ENCODE measurements at places on chromosomes 12 and 14. TPM values are rescaled to one million over a fixed set of nuclear protein-coding genes. Genes with fewer than 3 reads are reported as not detected.

GRCh38 chr12:131618303-131618658 is 92.6 kb upstream of the SFSWAP start:
- H3K27ac ChIP-seq: no peak overlapping the region
- DNase-seq: no peak
- no peaks in the 10 kb centered on the region for H3K4me1 ChIP-seq
- H3K4me3 ChIP-seq: no peak overlapping the region
- no peaks in the 10 kb centered on the region for H3K36me3 ChIP-seq

GRCh38 chr14:93980456-93981201 is 4.3 kb upstream of the ASB2 start:
- H3K4me3 ChIP-seq: no peak overlapping the region
- peak overlapping the region; percentile 84 for H3K27ac ChIP-seq
- H3K27me3 ChIP-seq: no peaks in the 10 kb centered on the region
- peak; percentile 85 for DNase-seq
- H3K4me1 ChIP-seq: peaks cover 55% of the 10 kb centered on the region

DNA sequence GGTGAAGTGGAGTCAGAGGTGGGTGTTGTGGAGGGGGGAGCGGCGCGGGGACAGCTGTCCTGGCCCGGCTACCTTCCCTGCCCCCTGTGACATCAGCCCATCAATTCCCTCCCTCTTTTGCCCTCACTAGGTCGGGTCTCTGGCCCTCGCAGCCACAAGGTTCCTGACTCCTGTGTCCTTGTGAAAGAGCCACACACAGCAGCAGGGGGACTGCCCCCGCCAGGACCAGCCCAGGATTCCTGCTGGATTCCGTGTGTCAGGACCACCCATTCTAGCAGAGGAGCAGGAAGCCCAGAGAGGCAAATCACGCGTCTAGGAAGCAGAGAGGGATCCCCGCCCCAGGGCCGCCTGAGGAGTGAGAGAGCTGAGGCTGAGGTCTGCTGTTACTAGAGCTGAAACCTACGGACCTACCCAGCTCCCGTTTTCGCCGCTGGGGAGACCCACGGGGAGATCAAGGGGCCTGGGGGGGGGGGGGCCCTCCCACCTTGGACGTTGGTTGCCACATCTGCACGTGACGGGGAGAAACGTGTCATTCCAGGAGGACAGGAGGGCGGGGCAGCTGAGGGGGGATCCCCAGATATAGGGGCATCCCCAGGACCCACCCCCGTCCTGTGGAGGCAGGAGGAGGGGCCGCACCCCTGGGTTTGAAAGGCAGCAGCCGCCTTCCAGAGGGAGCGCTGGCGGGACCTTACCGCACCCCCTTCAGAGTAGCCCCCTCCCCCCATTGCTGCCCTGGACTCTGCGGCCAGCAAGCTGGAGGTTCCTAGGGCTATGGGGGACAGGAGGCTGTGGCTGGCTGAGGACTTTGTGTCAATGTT is 12.5 kb upstream of the INF2 start:
- no peak for DNase-seq
- peak overlapping the region; percentile 83 for H3K27ac ChIP-seq
- H3K36me3 ChIP-seq: no peaks in the 10 kb centered on the region
- H3K4me1 ChIP-seq: peaks cover 49% of the 10 kb centered on the region

GRCh38 chr14:81767266-81767995 is 233.8 kb upstream of the SEL1L start:
- H3K36me3 ChIP-seq: no peaks in the 10 kb centered on the region
- no peaks in the 10 kb centered on the region for H3K27me3 ChIP-seq
- DNase-seq: no peak
- no peaks in the 10 kb centered on the region for H3K4me1 ChIP-seq
- H3K4me3 ChIP-seq: no peak overlapping the region

GRCh38 chr12:120457133-120457532 is 10.9 kb downstream of the GATC start:
- H3K27ac ChIP-seq: no peak overlapping the region
- H3K36me3 ChIP-seq: no peaks in the 10 kb centered on the region
- DNase-seq: no peak
- no peaks in the 10 kb centered on the region for H3K27me3 ChIP-seq
- H3K4me1 ChIP-seq: no peaks in the 10 kb centered on the region

- no peaks in the 10 kb centered on the region for H3K27me3 ChIP-seq
- no peak for DNase-seq
- H3K27ac ChIP-seq: no peak overlapping the region
These were observed 16.7 kb downstream of the AKT1 start for GRCh38 chr14:104778694-104779331.

DNA sequence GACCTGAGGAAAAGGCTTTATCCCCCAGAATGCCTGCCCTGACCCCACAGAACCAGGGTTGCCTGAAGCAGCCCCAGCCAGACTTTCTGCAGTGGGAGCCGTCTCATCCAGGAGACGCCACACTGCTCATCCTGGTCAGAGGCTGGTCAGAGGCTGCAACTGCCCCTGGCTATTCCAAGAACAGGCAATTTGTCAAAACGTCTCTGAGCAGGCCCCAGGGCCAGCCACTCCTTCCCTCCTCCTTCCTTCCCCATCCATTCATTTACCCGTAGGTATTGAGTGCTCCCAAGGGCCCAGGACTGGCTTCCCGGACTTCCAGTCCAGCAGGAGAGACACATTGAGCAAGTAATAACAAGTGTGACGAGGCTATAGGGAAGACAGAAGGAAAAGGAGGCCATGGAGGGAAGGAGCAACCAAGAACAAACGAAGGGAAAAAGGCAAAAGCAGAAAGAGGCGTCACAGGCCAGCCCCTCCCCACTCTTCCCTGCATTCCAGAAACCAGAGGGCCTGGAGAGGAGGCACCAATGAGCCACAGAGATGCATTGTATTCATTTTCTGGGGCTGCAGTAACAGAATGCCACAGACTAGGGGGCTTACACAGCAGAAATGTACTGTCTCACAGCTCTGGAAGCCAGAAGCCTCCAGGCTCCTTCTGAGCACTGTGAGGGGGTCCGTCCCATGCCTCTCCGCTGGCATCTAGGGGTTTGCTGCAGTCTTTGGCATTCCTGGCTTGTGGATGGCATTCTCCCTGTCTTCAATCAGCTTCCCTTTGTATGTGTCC is 21.0 kb upstream of the CD9 start:
- H3K36me3 ChIP-seq: no peaks in the 10 kb centered on the region
- no peak for DNase-seq
- H3K27me3 ChIP-seq: no peaks in the 10 kb centered on the region
- H3K4me3 ChIP-seq: no peak overlapping the region

GRCh38 chr12:49305762-49306510 is 11.0 kb downstream of the PRPH start:
- no peaks in the 10 kb centered on the region for H3K36me3 ChIP-seq
- DNase-seq: no peak
- H3K4me1 ChIP-seq: no peaks in the 10 kb centered on the region
- peaks cover 37% of the 10 kb centered on the region for H3K27me3 ChIP-seq
- H3K4me3 ChIP-seq: no peak overlapping the region

DNA sequence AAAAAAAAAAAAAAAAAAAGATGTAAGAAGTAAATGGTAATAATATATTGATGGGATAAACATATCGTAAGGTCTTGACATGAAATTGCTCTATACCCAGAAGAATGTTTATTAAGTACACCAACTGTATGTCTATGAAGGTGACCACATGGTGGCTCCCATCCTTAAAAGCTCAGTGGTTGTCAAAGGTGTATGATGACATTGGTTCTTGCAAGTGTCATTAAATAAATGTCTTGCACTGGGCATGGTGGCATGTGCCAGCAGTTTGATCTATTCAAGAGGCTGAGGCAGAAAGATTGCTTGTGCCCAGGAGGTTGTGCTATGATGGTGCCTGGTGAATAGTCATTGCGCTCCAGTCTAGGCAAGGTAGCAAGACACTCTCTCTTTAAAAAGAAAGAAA is 10.4 kb downstream of the CCT2 start:
- no peak overlapping the region for H3K4me3 ChIP-seq
- H3K27ac ChIP-seq: no peak overlapping the region
- H3K27me3 ChIP-seq: no peaks in the 10 kb centered on the region
- peaks cover 100% of the 10 kb centered on the region for H3K36me3 ChIP-seq
- no peaks in the 10 kb centered on the region for H3K4me1 ChIP-seq

Gene TAS2R42
- total RNA-seq: not detected

Gene SLCO1B3
- total RNA-seq: not detected

Gene MFAP5
- 20.8 TPM for total RNA-seq

Gene RNU4-1
- 3,423 TPM for total RNA-seq

Gene ACRBP
- total RNA-seq: not detected

Gene ESRRB
- 6.8 TPM for total RNA-seq
